ENCODE measurements at places on chromosomes 11 and 22.

GRCh38 chr11:1397146-1397861 lies 7.6 kb downstream of the BRSK2 start:
- DNase-seq: no peak

DNA sequence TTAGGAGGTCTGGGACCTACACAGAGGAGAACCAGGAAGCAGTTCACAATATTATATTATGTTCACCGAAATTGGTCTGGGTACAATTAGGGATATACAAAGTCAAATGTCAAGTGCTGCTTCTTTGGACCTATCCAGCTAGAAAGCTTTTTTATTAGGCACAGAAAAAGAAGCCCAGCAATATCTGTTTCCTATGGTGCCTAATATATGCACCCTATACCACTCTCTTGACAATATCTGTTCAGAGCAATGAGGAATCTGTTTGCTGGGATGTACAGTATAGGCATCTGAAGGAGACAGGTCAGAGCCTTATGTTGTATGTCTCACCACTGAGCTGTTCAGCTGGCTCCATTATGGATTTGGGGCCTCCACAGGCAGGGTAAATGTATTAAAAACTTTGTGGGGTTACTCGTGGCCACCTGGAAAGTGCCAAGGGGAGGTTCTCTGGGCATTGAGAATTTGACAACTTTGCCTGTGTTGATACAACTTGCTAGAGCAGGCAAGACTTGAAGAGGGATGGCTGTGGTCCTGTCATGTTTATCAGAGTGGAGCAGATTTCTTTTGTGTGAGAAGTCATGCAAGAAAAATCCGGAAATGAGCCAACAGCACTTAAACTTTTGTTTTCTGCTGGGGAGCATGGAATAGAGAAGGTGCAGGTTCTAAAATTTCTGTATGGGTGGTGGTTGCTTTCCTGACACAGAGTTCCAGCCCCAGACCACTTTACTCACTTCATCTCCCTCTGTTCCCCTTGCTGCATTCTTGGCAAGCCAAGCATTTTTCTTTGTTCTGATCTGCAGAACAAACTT lies 10.1 kb downstream of the STIM1 start:
- no peak for DNase-seq

- peak; percentile 62 for DNase-seq
Measured at GRCh38 chr22:26360169-26360885, 68.7 kb upstream of the ASPHD2 start.

- no peak for DNase-seq
Measured at GRCh38 chr22:29388759-29389090, 355 bp upstream of the AP1B1 start.

GRCh38 chr11:772429-773390 lies 4.6 kb downstream of the GATD1 start:
- DNase-seq: no peak

- DNase-seq: peak; percentile 89
Measured at GRCh38 chr22:41382098-41382578, 396 bp downstream of the TEF start.

DNA sequence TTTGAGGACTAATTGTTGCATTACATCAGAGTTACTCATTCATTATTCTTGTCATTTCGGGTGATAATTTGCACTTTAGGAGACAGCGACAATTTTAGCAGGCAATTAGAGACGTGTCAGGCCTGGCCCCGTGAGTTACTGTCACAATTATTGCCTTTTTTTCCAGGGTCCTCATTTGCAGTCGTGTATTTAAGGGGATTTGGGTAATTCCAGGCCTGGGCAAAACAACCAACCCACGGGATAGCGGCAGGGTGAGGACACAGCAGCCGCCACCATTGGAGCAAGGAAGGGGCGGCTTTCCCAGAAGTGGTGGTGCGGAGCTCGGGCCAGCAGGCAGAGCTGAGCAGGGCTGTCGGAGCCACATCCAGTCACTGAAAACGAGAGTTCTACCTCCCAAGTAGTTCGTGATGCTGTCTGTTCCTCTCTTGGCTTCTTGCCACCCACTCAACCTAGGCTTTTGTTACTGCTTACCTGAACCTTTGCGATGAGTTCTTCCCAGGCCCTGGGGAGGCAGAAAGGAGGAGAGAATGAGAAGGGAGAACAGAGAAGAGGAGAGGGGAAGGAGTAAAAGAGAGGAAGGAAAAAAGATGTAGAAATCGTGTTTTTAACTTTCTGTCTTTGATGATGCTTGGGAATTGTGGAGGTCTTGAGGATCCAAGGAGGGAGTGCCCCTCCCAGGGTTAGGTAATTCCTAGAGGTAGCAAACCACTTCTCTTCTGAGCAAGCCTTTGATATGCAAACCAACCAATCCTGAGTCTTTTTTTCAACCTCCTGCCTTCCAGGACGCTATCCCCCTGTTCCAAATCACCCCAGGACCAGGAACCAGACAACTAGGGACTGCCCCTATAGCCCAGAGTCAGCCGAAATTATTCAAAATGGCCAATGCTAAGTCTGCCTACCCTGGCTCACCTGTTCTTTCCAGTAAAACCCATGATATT lies 236.1 kb downstream of the MIAT start:
- DNase-seq: no peak

GRCh38 chr11:43681401-43681942 lies 934 bp downstream of the HSD17B12 start:
- no peak for DNase-seq

DNA sequence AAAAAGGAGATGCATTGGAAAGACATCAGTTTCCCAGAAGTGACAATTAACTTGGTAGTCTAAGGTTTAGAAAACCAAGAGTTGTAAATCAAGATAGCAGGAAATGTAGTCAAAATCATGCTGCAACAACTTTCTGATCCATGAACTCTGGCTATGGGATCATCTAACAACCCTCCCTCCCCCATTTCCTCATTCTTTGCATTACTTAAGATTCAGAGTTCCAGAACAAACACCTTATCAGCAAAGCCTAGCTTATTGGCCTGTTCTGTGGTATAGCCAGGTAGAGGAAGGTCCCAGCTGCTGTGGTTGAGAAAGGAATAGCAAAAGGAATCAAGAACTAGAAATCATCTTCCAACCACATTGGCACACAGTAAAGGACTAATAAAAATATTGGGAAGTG lies 651.1 kb downstream of the METTL15 start:
- DNase-seq: no peak

- DNase-seq: peak; percentile 88
Measured at GRCh38 chr11:33829430-33830141, 55.3 kb upstream of the FBXO3 start.

DNA sequence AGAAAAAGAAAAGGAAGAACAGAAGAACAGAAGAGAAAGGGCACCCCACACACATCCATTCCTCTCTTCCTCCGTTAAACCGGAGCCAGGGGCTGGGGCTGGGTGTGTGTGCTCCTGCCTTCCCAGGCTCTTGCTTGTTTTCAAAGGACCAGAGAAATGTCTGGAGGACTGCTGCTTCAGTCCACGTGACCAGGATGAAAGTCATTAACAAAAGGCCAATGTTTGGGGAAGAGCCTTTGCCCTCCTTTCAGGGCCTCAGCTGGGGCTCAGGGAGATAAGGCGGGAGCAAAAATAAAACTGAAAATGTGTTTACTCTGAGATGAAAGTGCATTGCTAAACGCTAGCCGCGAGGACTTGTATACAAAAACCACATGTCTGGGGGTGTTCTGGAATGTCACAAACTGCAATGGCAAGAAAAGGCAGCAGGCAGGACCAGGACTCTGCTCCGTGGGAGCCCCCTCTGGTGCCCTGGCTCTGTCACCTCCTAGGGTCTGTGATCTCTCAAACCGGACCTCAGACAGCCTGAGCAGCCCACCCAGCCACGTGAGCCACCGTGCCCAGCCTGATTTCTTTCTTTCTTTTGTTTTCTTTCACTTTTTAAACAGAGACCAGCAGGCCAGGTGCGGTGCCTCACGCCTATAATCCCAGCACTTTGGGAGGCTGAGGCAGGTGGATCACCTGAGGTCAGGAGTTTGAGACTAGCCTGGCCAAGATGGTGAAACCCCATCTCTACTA lies 31.6 kb upstream of the MYH9 start:
- no peak for DNase-seq

GRCh38 chr22:27667121-27667843 lies 134.3 kb downstream of the MN1 start:
- no peak for DNase-seq

DNA sequence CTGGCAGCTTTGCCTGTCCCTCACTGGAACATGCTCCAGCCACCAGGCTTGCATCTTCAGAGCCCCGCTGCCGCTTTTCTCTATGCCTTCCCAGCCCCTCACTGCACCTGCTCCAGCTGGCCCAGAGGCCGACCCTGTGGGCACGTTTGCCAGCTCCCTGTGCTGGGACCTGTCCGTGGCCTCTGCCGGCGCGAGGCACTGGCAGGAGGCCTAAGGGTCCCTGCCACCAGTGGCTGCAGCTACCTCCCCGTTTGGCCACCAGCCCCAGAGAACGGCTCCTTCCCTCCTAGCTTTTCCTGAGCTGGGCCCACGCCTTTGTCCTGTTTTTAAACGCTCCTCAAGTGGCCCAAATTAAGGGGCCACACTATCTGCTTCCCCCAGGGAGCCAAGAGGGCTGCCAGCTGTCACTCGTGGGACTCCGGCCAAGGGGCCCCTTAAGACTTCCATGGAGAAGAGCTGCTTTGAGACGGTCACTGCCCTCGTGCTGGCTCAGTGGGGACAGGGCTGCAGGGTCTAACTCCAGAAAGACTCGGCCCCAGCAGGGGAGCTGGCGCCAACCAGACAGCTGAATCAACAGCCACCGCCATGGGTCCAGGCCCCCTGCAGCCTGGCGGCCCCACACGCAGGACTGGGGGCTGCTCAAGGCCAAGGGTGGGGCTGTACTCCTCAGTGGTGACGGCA lies 24.6 kb upstream of the WNT7B start:
- no peak for DNase-seq

DNA sequence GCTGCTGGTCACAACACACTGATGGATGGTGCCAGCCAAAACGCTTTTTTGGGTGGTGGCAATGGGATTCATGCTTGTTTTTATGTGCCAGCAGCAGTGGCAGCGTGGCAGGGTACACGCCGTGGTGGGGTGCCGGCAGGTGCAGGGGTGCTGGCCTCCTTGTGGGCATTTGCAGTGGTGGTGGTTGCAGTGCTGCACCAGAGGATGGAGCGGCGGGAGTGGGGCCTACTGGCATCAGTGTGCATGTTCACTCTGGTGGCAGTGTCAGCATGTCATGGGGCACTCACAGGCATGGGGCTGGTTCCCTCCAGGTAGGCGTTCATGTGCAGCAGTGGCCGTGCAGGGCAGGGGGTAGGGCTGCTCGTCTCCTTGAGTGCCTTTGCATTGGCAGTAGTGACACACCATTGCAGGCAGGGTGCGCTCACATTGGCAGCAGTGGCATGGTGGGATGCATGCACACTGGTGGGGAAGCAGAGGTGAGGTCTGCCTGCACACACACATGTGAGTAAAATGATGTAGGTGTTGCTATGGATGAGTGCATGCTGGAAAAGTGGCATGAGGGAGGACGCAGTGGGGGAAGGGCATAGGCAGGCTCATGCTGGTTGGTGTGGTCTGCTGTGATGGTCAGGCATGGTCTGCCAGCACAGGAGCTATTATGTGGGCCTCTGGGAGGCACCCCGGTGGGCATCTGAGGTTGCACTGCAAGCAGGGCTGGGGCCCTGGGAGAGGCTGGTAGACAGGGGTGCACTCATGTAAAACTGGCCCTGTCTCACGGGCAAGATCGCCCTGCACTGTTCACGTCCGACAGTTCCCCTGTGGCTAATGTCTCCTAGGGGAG lies 29.9 kb downstream of the CCDC15 start:
- DNase-seq: no peak

DNA sequence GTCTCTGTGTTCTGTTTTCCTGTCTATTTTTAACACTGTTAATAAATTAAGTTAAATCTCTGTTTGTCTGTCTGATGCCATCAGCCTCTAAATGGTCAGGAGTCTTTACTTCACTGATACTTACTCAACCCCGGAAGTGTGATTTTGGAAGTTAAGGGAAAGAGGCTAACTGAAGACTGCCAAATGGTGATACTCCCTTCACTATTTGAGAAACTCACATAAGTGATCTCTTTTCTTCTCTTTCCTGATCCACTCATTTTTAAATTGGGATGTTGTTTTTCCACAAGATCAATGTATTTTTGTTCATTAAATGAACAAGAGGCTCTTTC lies 389 bp upstream of the CASP12 start:
- DNase-seq: no peak

DNA sequence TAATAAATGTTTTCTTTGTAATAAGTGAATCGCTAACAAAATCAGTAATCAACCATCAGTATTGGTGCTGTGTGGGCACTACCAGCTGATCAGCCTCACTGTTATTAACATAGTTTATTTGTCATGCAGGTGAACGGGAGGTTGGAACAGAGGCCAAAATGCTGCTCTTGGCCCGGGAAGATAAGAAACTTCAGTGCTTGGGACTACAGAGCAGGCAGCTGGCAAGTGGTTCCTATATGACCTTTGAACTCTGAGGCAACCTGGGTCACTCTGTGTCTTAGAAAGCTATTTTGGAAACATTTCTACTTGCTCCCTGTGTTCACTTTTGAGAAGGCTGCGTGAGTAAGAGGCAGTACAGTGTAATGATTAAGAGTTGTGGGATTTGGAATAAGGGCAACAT lies 36.5 kb upstream of the DNAJB13 start:
- DNase-seq: no peak

DNA sequence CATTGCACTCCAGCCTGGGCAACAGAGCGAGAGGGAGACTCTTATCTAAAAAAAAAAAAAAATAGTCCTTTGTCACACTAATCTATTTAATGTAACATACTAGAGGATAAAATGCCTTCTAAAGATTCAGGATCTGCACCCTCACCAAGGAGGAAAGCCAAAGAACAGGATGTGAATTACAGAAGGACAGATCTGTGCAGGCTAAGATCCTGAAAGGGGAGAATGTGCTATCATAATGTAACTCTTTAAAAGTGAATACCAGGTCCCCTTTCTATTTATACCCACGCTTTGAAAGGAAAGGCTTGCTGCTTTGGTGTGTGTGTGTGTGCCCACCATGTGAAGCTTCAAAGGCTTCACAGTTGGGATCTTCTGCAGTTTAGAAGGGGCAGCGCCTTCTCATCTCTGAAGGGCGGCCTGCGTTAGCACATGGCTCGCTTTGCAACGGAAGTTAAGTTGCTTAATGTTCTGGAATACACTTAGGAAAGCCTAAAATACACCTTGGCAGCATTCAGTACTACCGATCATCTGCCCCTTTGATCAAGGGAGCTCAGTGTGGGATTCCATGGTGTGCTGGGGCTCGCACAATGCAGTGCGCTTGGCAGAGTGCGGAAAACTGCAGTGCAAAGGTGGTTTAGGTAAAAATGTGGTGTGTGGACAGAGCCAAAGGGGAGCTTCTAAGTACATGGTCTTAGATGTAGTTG lies 6.8 kb downstream of the CECR2 start:
- DNase-seq: no peak

Measured in GM20000 (cell line).